Hippocampal formation (tissue), 2 donors: ENCODE measurements at places on chromosomes 2 and 18.

- no peak for DNase-seq
Observed at GRCh38 chr2:191250986-191251385, 5.8 kb downstream of the MYO1B start.

DNA sequence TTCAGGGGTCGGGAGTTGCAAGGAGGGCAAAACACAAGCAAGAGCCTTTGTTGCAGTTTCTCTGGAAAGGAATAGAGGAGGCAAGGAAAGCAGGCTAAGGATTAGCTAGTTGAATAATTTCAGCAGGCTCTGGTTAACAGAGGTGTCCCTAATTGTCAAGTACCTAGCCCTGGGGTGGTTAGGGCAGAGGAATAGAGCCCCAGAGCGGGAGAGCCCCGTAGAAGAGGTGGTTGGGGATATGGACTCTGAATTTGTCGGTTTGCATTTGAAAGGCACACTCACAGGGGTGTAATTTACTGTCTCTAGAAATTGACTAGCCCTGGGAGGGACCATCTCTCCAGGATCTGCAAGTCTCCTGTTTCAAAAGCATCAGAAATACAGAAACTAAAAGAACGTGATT, 1030.2 kb downstream of the TMEM182 start:
- no peak for DNase-seq

DNA sequence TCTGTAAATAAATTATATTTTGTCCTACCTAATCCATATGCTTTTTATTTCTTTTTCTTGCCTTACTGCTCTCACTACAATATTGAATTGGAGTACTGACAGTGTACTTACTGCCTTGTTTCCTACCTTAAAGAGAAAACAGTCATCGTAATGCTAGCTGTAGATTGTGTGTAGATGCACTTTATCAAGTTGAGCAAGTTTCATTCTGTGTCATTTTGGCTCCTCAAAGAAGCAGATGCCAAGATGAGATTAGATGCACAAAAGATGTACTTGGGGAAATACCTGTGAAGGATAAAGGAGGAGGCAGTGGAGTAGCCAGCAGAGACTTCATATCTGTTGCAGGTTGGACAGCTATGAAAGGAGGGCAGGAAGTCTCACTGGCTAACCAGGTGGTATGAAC, 145.5 kb downstream of the FTCDNL1 start:
- no peak for DNase-seq

DNA sequence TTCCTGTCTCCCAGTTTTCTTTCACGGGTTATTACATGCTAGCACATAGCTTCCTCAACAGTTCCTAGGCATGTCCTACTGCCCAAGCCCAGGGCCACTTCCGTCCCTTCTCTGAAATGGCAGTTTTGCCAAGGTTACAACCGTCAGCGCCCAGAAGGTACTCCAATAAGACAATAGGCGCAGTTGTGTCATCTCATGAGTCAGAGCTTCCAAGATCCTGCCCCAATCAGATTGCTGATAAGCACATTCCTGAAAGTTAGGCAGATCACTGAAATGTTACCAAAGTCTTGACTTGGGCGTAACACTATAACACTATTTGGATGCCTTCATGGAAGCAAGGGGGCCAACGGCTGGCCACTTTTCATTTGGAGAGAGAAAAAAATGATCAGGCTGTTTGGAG, 34.2 kb downstream of the GKN2 start:
- no peak for DNase-seq

- DNase-seq = no peak
Observed at GRCh38 chr2:229431327-229431954, 160.4 kb upstream of the PID1 start.

DNA sequence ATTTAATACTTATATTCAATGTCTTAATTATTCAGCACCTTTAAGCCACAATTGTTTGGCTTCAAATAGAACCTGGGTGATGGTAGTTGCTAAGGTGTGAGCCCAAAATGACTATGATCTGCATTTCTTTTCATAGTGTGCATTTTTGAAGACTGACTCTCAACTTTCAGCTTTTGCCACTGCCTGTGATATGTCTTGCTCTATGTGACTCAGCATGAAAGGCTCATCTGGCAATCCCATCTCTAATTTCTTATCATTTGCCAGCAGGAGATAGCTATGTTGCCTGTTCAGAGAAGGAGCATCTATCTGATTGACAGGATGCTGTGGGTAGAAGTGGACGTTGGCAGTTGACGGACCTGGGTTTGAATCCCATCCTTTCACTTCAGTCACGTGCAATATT, 34.5 kb upstream of the CCDC93 start:
- DNase-seq = no peak

GRCh38 chr2:69933839-69934613, 19.1 kb downstream of the MXD1 start:
- DNase-seq = no peak

GRCh38 chr2:24047703-24048033, 477 bp upstream of the WDCP start:
- no peak for DNase-seq

- DNase-seq = no peak
Observed at GRCh38 chr2:8494151-8494550, 187.7 kb upstream of the ID2 start.

DNA sequence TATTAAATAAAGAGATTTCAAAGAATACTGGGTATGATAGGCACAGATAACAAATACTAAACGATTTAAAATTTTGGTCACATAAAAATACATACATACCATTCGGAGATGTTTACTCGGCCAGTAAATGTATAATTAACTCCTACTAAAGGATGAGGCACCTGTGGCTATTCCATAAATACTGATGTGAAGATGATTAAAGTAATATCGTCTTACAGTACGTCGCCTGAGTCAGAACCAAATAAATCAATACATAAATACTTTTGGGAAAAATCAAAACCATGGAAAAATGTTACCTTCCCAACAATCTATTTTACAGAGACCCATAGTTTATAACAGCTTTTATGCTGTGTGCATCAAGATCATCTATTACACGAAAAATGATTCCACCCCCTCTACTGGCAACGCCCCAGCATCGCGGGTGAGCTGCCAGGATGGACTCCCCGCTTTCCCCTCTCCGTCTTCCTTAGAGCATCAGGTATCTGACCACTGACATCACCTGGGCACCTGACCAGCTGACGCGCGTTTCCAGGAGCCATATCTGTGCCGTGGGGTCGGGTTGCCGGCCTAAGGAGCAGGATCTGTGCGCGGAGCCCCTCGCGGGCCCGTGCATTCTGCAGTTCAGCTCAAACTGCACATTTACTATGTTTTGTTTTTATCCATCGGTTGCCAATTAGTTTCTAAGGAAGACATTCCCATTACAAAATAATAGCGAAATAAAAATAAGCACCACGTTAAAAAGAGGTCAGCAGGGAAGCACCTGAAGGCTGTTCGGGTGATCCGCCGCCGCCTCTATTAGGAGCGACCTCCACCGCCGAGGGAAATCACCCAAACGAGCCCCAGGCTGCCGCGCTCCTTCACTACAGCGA, 901 bp downstream of the ICA1L start:
- peak; percentile 45 for DNase-seq

GRCh38 chr18:63975628-63976027, 5.7 kb downstream of the SERPINB8 start:
- DNase-seq = peak; percentile 41

DNA sequence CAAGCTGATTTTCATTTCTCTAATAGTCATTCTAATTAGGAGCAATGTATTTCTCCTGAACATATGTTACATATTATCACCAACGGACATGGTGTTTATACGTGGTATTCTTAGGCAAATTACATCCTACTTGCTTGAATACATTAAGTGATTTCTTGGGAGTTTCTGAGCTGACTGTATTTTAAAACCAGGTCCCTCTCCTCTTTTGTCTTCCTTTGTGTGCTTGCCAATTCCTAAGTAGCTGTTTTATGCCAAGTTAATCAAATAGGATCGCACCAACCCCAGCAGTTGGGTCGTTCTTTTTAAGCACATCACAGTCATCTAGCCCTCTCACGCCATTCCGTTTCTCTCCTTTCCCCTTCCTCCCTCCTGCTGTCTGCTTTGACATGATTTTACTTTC, 75.4 kb upstream of the MAP2 start:
- DNase-seq = no peak

GRCh38 chr2:46097714-46098480, 199.3 kb upstream of the EPAS1 start:
- no peak for DNase-seq

DNA sequence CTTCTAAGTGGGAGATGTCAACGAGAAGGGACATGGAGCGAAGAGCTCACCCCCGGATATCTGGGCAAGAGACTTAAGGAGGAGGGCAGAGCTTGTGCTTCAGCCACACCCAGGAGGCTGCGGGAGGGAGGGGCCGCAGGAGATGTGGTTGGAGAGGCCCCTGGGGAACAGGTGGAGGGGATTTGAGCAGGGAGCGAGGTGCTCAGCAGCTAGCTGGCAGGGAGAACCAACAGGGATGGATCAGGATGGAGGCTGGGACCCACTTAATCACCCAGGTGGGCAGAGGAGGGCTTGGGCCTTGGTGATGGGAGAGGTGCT, 78.3 kb downstream of the MBP start:
- no peak for DNase-seq

- peak; percentile 51 for DNase-seq
Observed at GRCh38 chr2:72145658-72146329, 1.9 kb downstream of the CYP26B1 start.

GRCh38 chr2:189437926-189438325, 3.3 kb upstream of the WDR75 start:
- no peak for DNase-seq

DNA sequence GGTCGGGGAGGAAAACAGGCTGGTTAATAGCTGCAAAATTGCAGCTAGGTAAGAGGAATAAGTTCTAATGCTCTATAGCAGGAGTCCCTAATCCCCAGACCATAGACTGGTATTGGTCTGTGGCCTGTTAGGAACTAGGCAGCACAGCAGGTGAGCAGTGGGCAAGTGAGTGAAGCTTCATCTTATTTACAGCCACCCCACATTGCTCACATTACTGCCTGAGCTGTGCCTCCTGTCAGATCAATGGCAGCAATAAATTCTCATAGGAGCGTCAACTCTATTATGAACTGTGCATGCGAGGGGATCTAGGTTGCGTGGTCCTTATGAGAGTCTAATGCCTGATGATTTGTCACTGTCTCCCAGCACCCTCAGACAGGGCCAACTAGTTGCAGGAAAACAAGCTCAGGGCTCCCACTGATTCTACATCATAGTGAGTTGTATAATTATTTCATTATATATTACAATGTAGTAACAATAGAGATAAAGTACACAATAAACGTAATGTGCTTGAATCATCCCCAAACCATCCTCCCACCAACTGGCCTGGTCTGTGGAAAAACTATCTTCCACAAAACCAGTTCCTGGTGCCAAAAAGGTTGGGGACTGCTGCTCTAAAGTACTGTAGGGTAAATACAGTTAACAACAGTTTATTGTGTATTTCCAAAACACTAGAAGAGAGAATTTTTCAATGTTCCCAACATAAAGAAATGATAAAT, 91.7 kb upstream of the TFCP2L1 start:
- DNase-seq = no peak

- DNase-seq = no peak
Observed at GRCh38 chr2:126655500-126656430, at the start of gene GYPC. TSS of gene GYPC (plus strand) at chr2:126656158. CDS start at chr2:126656264, 106 bp downstream.

GRCh38 chr2:40374543-40375240, 77.2 kb downstream of the SLC8A1 start:
- no peak for DNase-seq

GRCh38 chr2:197013098-197013497, 86.6 kb upstream of the PGAP1 start:
- no peak for DNase-seq

- DNase-seq = no peak
Observed at GRCh38 chr2:125516496-125517109, 1139.4 kb upstream of the GYPC start.

- no peak for DNase-seq
Observed at GRCh38 chr2:240584486-240585031, 2.0 kb upstream of the CAPN10 start.

DNA sequence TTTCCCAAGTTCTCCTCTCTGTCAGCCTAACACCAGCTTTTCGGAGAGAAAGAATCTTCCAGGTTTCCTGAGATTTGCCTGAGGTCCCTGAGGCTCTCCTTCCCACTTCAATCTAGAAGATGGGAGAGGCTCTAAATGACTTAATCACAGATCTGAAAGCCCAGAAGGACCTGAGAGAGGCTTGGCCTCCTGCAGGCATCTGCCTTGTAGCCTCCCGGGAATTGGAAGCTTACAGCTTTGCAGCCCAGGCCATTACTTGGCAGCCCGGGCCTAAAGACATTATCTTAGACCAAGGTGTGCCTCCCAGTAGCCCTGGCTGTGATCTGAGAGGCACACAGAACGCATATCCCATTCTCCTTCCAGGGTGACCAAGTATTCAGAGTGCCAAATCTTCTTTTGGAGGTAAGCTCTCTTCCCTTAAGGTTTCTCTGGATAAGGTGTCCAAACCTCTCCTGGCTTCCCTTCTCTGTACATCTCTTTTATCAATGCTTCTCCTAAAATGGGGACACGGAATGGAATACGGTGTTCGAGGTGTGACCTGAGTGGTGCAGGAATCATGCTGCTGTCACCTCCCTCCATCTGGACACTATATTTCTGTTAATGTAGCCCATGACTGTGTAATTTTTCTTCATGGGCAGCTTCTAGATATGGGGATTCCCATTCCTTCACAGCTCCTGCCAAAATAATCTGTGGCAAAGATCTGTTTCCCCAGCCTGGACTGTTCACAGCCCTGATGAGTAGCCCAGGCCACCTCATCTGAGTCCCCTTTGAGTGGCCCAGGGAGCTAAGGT, 16.0 kb downstream of the CTIF start:
- DNase-seq = no peak

- no peak for DNase-seq
Observed at GRCh38 chr2:824954-825353, 125.7 kb upstream of the SNTG2 start.

DNA sequence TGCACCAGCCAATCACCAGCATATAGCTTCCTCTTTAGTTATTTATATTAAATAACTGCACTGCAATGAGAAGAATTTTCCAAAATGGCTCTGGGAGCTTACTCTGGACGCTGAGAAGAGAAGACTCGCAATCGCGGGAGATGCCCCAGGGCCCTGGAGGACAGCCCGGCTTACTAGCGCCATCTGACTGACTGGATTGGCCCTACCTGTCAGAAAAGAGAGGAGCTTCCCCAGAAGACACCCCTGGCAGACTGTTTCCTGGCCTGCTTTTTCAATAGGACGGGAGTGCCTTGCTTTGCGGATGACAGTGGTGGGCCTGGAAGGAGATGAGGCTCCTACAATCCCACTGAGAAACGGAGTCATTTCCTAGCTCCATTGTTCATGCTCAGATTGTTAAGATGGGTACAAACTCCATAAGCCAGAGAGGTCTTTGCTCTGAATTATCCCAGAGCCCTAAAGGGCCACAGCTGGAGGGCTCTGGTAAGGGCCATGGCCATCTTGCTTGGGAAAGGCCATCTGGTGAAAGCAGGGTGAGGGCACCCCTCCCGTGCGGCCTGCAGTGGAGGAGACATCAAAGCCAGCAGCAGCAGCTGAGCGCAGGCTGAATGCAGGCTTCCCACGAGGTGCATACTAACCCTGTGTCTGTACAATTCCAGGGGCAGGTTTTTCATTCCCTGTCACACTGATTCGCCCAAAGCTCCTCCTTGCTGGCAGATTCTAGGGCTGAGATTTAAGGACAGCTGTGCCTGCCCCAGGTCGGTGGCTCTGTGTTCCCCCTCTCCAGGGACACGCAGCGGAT, 92.1 kb downstream of the GALR1 start:
- no peak for DNase-seq

- peak; percentile 55 for DNase-seq
Observed at GRCh38 chr2:54226260-54226659, 29.8 kb downstream of the TSPYL6 start.
